ENCODE measurements at places on chromosomes 16 and 17.

DNA sequence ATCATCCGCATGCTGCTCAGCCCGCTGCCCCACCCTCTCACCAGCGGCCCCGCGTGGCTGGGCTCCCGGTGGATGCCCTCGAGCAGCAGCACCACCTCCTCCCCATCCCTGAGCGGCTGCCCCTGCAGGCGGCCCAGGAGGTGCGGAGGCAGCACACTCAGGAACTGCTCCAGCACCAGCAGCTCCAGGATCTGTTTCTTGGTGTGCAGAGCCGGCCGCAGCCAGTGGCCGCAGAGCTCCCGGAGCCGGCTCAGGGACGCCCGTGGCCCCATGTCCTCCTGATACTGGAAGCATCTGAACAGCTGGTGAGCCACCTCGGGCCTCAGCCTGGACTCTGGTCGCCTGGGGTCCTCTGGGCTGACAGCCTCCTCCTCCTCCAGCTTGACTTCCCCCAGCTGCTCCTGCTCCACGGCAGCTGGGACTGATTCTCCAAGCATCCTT lies 6.6 kb downstream of the ZSCAN10 start:
- DNase-seq = no peak

- DNase-seq = no peak
Measured at GRCh38 chr17:15481481-15481880, 14.1 kb upstream of the CDRT4 start.

DNA sequence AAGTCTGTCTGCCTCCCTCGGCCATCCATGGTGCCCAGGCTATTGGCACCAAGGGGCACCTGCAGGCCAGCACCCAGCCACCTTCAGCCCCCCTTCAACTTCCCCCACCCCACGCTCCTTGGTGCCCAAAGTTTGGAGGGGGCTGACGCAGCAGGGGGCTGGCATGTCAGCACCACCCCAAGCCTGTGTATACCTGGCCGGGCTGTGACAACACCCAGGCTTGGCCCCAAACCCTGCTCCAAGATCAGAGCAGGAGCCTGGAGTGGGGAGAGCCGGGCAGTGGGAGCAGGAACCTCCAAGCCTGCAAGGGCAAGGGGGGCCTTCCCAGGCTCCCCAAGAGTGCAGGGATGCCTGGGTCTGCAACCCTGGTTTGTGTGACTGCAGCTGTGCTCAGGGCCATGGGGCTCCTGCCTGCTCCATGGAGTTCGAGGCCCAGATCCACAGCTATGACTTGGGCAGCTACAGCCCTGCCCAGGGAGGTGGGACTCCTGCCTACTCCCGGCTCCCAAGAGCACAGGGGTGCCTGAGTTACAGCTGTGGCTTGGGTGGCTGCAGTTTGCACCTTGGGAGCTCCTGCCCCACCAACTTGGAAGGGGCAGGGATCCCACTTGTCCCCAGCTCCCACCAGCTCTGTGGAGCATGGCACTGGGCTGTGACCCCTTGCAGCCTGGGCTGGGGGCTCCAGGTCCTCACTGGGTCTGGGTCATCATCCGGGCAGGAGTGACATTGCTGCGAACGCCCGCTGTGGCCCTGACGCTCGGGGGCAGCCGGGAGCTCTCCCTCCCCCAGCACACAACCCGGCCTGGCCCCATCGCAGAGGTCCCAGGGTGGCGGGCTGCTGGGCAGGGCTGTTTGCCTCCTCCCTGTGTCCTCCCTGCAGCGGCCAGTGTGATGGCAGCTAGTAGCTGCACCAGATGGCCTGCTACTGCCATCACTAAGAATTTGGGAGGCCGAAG lies 175.5 kb upstream of the SDK2 start:
- no peak for DNase-seq

- no peak for DNase-seq
Measured at GRCh38 chr16:27726621-27727261, 176.8 kb downstream of the KATNIP start.

- DNase-seq = peak; percentile 59
Measured at GRCh38 chr17:17849845-17850373, 13.1 kb upstream of the SREBF1 start.

DNA sequence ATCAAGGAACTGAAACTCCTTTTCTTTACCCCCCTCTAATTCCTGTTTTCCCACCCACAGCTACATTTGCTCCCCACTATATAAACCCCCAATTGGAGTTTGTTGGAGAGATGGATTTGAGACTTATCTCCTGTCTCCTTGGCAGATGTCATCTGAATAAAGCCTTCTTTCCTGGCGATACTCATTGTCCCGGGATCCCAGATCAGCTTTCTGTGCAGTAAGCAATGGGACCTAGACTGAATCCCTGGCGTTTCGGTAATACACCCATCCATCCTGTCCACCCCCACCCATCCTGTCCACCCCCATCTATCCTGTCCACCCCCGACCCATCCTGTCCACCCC lies 22.2 kb downstream of the QPRT start:
- no peak for DNase-seq

- no peak for DNase-seq
Measured at GRCh38 chr17:45098081-45098868, 34.0 kb downstream of the PLCD3 start.

DNA sequence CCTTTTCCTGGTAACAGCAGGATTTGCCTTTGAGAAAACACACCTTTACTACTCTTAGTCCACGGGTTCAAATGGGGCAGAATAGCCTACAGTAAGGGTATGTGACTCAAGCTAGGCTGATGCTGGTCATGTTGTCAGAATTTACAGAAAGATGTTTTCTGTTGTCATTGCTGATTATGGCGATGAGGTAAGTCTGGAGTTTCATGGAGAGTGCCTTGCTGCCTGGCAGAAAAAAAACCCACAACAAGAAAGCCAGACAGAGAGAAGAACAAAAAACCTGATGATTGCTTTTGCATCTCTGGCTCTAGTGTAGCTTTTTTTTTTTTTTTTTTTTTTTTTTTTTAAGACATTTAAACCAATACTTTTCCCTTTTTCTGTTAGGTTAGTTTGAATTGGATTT lies 47.9 kb downstream of the SLC6A4 start:
- DNase-seq = no peak
